ENCODE measurements at places on chromosomes 16 and 17. TPM values are rescaled to one million over a fixed set of nuclear protein-coding genes. Genes with fewer than 3 reads are reported as not detected.

DNA sequence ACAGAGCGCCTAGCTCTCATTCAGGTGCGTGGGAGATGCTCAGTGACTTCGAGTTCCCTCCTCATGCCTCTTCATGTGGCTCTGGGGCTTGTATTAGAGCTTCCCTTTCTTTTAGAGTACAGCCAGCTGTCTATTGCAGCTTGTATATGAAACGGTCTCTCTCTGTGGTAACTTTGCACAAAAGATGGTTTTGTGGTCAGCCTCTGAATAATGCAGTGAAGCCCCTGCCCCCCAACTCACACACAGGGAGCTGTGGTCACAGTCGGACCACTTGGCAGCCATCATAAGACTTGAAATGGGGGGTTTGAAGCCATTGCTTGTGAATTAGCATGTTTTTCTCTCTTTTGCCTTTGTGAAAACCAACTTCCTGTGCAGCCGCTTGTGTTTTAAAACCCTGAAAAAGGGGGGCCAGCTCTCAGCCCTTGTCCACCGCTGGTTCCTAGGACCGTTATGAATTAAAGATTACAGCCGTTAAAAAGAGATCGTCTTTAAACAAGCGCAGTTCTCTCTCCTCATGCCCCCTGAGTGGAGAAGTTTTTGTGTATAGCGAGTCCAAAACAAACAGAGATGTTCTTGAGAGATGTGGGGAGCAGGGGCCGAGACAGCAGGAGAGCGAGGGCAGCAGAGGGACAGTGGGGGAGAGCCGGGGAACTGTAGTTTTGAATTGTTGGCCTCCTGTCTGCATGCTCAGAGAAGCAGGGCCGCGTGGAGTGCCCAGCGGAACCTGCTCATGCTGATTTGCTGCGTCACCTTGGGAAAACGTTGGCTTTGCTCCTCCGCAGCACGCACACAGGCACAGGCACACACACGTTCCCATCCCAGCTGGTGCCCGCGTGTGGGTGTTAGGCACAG is 199.0 kb downstream of the MSI2 start:
- peaks cover 72% of the 10 kb centered on the region for H3K4me1 ChIP-seq
- peak; percentile 74 for DNase-seq
- H3K27me3 ChIP-seq, result no peaks in the 10 kb centered on the region
- peak overlapping the region; percentile 73 for H3K27ac ChIP-seq

DNA sequence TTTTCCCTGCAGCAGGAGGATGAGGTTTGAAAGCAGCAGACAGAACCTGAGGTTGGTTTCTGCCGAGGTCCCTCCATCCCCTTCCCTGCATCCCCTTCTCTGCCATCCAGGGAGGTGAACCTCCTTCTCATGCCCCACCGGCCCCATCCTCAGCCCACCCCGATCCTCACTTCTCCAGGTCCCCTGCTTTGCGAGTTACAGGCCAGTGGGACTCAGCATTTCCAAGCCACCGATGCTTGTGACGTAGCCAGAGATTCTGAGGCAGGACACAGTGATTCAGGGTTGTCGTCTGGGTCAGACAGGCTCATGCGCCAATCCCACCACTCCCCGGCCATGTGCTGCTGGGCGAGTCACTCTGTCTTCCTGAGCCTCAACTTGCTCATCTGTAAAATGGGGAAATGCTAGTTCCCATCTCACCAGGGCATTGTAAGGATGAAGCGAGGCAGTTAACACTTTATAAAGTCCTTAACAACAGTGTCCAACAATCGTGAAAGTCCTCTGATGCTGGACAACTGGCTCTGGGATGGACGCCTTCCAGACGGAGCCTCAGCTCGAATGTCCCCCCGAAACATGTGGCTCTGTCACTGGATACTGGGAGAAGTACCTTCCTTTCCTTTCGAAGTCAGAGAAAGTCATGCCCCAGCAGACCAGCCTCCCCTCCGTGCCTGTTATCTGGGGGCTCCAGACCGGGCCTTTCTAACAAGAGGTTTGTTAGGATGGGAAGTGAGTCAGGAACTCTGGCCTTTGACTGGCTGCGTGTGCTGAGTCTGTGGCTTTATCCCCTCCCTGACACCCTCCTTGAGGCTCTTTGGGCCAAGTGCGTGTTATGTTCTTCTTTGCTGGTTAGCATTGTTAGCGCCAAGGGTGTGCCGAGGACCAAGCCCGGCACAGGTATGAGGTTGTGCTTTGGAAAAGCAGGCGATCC is 21.9 kb downstream of the SEC14L5 start:
- no peaks in the 10 kb centered on the region for H3K4me1 ChIP-seq
- H3K36me3 ChIP-seq, result no peaks in the 10 kb centered on the region
- H3K4me3 ChIP-seq, result no peak overlapping the region
- no peaks in the 10 kb centered on the region for H3K27me3 ChIP-seq

DNA sequence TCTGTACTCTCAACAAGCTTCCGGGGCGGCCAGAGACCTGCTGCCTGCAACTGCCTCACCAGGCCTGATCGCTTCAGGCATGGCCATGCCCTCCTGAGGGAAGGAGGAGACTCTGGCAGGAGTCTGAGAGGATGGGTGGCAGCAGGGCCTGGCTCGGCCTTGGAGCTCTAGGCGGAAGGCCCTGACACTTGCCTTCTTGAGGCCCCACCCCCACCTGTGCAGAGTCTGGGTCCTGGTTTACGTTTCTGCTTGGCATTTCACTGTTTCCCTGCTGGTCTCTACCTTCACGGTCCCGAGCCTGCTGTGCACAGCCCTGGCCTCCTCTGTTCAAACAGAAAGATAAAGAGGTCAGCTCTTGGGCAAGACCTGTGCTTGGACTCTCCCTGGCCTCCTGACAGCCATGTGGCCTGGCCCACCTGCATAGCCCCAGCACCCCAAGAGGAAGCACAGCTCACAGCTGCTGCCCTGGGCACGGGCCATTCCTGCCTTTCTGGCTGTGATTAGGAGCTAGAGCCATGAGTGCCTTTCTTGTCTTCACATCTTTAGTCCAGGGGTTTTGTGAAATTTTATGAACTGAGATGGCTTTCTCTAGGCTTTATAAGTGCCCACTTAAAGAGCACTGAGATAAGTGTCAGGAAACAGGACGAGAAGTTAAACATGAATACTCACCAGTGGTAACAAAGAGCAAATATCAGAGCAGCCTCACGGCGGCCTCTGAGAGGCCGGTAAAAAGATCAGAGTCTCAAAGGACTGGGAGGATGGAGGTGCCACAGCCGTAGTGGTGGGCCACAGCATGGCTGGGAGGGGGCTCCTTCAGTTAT is 25.6 kb upstream of the MTSS2 start:
- H3K4me1 ChIP-seq, result no peaks in the 10 kb centered on the region
- H3K36me3 ChIP-seq, result peaks cover 2% of the 10 kb centered on the region
- H3K4me3 ChIP-seq, result no peak overlapping the region
- no peak for DNase-seq

GRCh38 chr16:12132290-12132689 is 155.8 kb downstream of the SNX29 start:
- H3K27ac ChIP-seq, result no peak overlapping the region
- H3K4me3 ChIP-seq, result no peak overlapping the region
- H3K36me3 ChIP-seq, result peaks cover 38% of the 10 kb centered on the region
- H3K4me1 ChIP-seq, result no peaks in the 10 kb centered on the region
- H3K27me3 ChIP-seq, result no peaks in the 10 kb centered on the region
- DNase-seq, result no peak

The TPSG1 gene
- not detected for polyA plus RNA-seq
